ENCODE measurements at places on chromosomes 16 and 17.

- no peak for DNase-seq
Observed at GRCh38 chr17:7631398-7632380, 1.8 kb downstream of the SHBG start.

GRCh38 chr16:89795676-89796075 is 20.8 kb downstream of the FANCA start:
- DNase-seq = no peak

DNA sequence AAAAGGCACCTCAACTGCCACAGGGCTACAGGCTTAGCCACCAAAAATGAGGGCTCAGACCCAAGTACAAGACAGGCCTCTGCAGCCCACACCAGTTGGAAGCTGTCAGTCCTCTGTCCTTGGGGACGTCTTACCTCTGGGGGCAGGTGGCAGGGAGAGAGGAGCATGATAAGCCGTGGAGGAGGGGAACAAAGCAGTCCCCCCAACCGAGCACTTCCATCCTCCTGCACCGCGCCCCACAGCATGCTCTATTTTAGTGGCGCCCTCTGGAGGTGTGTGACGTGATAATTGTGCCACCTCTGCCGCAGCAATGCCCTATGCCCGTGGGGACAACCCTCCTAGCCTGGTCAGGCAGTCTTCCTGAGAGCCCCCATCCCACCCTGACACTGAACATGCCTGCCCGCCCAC is 13.6 kb downstream of the G6PC3 start:
- no peak for DNase-seq

DNA sequence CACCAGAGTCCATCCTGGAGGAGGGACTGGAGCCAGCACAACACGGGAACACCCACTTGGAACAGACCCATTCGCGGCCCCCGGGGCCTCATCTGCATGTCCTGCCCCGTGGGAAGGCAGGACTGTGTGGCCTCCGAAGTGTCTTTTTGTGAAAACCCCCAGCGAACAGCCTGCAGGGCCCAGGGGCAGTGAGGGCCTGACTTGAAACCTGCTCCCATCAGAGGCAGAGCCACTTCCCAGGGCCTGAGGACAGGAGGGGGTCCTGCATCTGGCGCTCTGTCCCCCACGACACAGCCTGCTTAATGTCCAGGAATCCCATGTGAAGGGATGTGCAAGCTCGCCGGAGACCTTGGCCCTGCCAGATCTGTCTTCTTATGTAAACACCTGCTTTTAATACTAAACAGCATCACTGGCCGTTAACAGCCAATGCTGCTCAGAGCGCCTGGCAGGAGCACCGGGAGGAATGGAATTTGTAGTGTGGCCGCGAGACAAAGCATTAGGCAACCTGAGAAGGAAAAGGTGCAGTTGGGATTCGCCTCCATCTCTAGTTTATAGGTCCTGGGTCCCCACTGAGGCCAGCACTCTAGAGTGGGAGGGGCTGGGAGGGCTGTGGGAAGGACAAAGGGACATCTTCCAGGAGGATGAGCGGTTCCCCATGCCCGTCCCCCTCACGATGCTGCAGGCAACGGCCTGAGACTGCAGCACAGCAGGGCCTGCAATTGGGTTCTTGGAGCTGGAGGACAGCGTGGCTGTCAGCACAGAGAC is 9.6 kb upstream of the EVPL start:
- DNase-seq = no peak

GRCh38 chr17:82592289-82592766 is 55.9 kb downstream of the WDR45B start:
- DNase-seq = no peak

- DNase-seq = no peak
Observed at GRCh38 chr17:45353043-45353442, 36.2 kb upstream of the MAP3K14 start.

DNA sequence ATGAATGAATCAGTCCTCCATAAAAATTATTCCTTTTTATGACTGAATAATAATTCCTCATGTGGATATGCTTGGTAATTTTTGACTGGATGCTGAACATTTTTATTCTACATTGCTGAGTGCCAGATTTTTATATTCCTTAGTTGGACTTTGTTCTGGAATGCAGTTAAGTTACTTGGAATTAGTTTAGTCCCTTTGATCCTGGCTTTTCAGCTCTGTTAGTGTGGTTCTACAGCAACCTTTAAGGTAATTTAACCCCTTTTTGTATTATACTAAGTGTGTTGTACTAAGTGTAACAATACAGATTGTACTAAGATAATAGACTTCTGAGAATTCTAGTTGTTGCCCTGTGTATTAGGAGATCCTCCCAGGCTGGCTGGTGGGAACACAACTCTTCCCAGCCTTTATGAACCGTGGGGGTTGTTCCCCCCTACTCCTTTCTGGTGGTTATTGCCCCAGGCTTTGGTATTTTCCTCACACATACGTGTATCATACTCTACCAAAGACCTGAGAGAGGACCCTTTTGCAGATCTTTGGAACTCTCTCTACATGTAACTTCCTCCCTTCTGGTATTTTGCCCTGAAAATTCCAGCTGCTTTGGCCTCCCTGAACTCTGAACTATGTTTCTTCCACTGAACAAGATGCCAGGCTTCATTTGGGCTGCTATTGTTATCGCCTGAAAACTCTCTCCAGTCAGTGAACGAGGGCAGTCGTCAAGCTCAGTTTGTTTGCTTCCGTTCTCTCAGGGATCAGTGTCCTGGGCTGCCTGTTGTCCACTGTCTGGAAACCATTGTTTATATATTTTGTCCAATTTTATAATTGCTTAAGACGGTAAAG is 30.5 kb downstream of the TANGO6 start:
- no peak for DNase-seq

DNA sequence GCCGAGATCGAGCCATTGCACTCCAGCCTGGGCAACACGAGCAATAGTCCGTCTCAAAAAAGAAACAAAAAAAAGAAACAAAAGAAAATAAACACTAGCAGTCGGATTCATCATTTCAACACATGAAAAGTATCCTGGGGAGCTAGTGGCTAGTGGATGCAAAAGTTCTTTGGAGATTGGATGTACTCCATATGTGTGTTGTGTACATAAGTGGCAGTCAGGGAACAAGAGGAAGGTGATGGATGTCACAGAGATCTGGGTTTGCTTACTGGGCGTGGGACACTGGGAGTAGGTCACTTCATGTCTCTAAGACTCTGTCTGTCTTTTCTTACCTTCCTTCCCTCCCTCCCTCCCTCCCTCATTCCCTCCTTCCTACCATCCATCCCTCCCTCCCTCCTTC is 35.4 kb downstream of the MRC2 start:
- no peak for DNase-seq

DNA sequence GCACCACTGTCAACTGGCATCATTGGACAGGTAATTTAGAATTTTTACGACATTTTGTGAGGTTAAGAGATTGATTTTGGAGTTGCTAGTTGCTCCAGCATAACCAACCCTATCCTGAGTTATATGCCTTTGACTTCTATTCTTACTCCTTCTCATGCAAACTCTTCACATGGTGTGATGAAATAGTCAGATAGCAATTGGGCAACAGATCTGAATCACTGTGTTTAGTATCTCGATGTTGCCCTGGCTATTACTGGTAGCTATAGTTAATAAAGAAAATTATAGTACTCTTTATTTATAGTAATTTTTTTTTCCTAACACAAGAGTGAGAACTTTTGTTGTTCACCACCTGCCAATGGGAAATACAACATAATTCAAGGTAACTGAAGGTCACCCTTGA is 494.8 kb upstream of the TOM1L1 start:
- no peak for DNase-seq

DNA sequence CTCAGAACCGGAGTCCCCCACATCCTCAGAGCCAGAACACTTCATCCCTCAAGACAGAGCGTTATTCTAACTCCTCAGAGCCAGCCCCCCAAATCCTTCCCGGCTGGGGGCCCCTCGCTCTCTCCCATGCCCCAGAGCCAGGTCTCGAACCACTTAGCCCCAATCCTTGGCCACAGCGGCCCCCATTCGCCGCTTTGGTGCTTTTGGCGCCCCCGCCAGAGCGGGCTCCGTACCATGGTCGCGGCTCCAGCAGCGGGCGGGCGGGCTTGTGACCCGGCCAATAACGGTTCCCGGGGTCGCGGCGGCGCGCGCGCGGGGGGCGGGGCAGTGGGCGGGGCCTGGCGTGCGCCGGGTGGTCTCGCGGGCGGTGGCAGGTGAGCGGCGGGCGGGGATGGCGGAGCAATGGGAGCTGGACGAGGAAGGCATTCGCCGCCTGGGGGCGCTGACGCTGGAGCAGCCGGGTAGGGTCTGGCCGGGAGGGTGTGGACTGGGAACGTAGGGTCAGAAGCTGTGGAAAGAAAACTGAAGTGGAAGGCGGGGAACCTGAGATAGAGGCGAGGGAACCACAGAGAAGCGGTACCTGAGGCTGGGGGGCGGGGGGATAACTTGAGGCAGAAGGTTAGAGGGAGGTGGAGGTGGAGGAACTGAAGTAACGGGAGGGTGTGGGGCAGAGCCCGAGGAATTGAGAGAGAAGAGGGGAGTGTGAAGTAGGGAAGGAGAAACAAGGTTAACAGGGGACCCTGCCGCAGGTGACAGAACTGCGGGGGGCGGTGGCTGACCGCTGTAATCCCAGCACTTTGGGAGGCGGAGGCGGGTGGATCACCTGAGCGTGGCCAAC is at the start of the genes KCTD19 and LRRC36:
KCTD19 (minus strand) TSS at position 270 of the 838 bp plus-strand sequence; CDS start at position 236, 34 bp downstream.
LRRC36 (plus strand) TSS at position 344 of the 838 bp plus-strand sequence; CDS start at position 392, 48 bp downstream.
- DNase-seq = no peak

- DNase-seq = no peak
Observed at GRCh38 chr16:30367349-30368009, 2.8 kb downstream of the TBC1D10B start.

- no peak for DNase-seq
Observed at GRCh38 chr17:79833744-79834564, 5.3 kb downstream of the CBX4 start.

DNA sequence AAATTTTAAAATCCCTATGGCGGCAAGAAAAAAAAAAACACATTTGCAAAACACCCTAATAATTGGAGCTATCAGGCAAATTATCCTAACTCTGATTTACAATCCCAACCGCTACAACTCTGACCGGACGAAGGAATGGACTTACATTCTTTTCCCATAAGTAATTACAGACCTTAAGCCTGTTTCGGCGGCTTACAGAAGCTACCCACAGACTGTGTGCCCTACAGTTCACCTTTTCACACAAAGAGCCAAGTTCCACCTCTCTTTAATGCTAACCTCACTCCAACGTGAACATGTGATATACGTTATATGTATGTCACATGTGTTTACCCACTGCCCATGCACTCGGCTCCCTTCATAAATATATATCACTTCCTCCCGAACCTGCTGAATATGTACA is 8.7 kb upstream of the MEAK7 start:
- DNase-seq = peak; percentile 86

- DNase-seq = peak; percentile 97
Observed at GRCh38 chr16:64440421-64440831, 681.4 kb downstream of the CDH11 start.

DNA sequence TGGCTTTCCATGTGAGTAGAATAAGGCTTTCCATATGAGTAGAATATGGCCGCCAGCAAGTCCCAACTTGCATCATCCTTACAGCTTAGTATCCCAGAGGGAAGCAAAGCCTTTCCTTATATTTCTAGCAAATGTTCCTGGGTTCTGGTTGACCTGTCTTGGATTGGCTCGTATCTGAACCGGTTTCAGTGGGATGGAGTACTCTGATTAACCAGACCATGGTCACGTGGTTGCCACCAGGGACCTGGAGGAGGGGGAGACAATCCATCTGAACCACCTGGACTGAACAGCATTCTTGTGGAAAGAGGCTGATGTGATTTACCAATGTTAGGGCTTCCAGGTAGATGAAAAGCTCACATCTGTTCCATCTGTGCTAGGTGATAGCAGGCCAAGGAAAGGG is 89.0 kb downstream of the SHISA6 start:
- DNase-seq = no peak

- DNase-seq = peak; percentile 97
Observed at GRCh38 chr17:77332981-77333685, 192.4 kb downstream of the SEC14L1 start.

GRCh38 chr17:82297280-82297713 is 20.1 kb downstream of the CD7 start:
- DNase-seq = peak; percentile 33

GRCh38 chr17:48478224-48479013 is 48.4 kb upstream of the SKAP1 start:
- DNase-seq = no peak

- DNase-seq = no peak
Observed at GRCh38 chr16:2102471-2102870, 33.2 kb downstream of the PKD1 start.

DNA sequence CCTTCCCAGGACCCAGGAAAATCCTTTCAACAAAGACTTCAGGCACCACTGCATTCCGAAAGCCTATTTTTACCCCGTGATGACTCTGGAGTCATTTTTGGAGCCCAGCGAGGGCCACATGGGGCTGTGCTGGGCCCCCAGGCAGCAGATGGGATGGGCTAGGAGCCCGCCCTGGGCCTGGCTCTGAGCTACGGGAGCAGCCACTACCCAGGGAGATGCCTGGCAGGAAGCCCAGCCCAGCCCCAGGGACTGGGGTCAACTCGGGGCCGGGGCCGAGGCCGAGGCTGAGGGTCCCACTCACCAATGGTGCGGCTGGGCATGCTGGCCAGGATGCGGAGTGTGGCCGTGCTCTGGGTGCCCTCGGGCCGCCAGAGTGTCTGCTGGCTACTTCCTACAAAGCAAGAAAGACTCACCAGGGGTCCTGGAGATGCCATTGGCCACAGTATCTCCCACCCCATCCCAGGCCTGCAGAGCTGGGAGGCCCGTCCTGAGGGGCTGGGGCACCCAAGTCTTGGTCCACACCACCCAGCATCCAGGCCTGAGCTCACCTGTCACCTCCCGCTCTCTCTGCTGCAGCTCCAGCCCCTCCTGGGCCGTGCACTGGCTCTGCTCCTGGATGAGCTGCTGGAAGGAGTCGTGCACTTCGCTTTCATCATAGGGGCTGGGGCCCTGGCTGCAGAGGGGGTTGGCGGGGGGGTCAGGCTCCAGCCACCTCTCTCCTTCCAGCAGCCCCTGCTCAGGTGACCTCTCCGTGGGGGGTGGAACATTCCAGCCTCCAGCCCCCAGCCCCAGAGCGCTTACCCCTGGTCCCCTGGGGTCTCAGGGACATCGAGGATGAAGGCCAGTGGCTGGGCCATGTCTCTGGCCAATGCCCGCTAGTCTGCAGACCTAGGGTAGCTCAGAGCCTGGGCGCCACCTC is 2.3 kb downstream of the TMC6 start:
- no peak for DNase-seq

DNA sequence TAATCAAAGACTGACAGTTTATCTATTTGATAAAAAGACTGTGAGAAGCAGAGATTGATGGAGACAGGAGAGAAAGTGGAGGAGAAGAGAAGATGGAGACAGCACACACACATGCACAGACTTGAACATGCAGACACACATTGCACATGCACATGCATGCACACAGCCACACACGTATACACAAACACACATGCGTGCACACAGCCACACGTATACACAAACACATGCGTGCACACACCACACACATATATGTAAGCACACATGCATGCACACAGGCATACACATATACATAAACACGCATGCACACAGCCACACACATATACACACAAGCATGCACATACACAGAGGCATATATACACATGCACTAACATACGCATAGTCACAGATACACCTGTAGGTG is 313.4 kb downstream of the HAPSTR1 start:
- no peak for DNase-seq

GRCh38 chr17:72743037-72743467 is 349.4 kb downstream of the SLC39A11 start:
- no peak for DNase-seq
